ENCODE measurements at places on chromosomes 3 and 15.

DNA sequence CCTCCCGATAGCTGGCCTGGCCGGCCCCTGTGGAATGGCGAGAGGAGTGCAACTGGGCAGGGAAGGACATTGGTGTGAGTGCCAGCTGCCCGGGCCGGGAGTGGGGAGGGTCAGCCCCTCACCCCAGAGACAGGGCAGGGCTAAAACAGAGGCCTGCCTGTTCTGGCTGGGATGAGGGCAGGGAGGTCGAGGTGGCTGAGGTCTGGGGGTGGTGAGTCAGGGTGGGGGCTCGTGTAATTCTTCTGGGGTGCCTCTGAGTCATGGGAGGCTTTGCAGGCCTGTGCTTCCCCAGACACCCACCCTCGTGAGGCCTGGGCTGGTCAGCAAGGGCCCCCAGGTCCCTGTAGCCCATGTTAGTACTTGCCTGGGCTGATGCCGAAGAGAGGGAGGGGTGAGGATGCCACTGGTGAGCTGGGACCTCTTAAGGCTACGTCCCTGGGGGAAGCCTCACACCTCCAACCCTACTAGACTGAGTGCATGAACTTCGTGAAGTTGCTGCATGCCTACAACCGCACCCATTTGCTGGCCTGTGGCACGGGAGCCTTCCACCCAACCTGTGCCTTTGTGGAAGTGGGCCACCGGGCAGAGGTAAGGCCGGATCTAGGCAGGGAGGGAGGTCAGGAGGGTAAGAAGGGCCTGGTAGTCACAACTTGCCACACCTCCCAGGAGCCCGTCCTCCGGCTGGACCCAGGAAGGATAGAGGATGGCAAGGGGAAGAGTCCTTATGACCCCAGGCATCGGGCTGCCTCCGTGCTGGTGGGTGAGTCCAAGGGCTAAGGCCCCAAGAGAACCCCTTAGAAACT lies 1.7 kb downstream of the SEMA3B start:
- no peak for DNase-seq

- DNase-seq: no peak
These were observed 54.9 kb downstream of the EPHA6 start for GRCh38 chr3:96869316-96869715.

- DNase-seq: no peak
These were observed 16.6 kb upstream of the AGTR1 start for GRCh38 chr3:148681080-148681479.

GRCh38 chr15:58738046-58738707 lies 11.3 kb downstream of the ADAM10 start:
- no peak for DNase-seq

- DNase-seq: no peak
These were observed 11.9 kb downstream of the ARIH2 start for GRCh38 chr3:48930590-48930989.

DNA sequence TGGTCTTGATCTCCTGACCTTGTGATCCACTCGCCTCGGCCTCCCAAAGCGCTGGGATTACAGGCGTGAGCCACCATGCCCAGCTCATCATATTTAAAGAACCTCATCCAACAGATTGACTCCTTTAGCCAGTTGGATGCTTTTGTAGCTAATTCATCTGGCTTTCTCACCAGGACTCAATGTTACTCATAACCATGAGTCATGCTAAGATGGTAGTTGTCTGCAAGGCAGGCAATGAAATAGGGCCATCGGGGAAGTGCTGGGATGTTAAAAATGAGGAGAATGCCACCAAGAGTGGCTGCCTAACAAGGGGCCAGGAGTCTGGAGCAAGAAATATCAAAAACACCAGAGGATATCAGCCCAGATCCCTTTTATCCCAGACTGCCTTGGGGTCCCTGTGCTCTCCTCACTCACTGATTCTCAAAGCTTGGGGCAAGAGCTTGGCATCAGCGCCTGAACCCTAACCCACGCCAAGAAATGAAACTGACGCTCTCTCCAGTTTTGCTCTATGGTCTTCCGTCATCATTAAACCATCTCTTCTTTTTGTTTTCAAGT lies 7.4 kb upstream of the PCOLCE2 start:
- DNase-seq: no peak

DNA sequence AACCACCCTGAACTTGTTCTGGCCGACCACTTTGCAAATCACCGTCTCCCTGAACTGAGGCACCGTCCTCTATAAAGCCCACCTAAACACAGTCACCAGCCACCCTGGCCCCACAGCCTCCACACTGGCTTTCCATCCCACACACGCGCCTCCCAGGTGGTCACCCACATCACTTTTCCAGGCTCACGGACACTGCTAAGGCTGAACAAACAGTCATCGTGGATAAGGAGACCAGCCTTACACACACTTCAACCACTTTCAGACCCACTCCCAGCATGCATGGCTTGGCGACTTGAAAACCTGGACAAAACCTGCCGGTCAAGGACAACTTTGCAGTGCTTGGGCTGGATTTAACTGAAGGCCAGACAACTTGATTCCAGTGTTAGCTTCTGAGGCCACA lies 8.4 kb downstream of the CHSY1 start:
- DNase-seq: no peak

DNA sequence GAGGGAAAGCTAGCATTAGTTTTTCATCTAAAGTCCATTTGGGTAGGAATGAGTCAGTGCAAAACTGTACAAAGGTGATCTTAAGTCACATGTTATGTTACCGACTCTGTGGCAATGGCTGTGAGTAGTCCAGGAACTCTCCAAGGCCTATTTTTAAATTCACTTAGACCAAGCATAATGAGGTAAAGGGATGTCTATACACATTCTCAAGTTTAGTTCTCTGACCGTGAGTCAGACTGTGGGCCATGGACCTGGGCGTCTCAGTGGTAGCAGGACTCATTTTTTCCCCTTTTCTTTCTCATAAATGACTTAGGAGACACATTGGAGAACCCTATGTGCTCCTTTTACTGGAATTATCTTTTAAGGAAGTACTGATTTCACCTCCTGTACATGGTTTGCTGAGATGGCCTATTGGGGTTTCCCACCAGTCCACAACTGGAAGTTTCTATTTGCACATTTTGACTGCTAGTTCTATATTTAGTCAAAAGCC lies 488.7 kb upstream of the TPRG1 start:
- no peak for DNase-seq

DNA sequence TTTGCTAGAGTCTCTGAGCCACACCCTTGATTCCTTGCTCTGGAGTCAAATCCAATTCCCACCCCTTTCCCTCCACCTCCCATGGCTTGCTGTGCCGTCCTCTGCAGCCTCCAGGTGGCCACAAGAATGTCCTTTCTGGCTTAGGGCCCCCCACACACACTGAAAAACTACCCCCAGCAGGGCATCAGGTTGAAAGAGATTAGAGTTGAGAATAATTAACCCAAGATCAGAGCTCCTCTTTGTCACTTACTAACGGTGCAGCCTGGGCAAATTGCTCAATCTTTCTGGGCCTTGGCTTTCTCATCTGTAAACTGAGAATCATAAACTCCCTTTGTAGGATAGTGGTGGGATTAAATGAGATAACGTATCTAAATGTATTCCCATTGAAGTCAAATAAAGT lies 78.5 kb downstream of the MRPL46 start:
- DNase-seq: no peak

GRCh38 chr3:197942956-197943556 lies 6.9 kb upstream of the RPL35A start:
- no peak for DNase-seq

- DNase-seq: no peak
These were observed 20.2 kb downstream of the USF3 start for GRCh38 chr3:113676261-113676660.

DNA sequence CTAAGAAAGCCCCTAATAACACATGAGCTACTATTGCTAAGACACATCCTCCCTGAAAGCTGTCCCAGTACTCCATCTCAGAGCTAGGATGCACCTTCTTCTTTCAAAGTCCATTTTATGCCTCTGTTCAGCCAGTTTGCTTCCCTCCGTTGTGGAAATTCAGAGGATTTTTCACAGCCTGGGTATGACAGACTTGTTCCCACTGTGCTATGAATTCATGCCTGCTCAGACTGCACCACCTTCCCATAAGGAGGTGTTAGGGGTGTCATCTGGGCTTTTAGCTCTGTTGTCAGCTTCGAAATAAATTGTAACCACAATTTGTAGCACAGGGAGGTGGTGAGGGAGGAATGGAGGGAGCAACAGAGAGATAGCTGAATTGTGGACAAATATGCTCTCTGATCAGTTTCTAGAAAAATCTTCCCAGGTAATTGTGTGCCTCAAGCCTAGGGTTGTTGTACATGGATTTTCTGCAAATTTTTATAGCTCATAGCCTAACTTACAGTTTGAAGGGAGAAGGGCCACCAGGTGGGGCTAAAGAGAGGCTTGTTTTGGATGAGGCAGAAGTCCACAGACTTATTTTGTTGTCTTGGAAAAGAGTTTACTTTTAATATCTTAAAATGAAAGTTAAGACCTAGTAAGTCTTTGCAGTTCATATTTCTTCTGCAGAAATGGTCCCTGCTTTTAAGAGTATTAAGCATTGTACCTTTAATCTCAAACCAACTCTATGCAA lies 462.0 kb downstream of the PDCD6IP start:
- DNase-seq: no peak

DNA sequence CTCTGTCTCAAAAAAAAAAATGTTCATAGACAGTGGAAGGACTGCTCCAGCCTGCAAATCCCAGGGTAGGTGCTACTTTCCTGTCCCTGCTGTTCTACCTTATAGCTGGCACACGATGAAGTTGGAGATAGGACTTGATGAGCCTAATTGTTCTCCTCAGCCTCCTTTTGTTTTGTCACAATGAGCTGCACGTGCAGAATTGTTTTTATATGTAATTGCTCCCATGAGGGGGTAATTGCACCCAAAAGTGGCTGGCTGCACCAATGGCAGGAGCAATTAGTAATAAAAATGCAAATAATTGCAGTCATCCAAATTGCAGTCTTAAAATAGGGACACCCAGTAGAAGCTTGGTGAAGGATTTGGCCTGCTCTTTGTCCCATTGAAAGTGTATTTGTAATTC lies 63.0 kb upstream of the PFN2 start:
- no peak for DNase-seq

DNA sequence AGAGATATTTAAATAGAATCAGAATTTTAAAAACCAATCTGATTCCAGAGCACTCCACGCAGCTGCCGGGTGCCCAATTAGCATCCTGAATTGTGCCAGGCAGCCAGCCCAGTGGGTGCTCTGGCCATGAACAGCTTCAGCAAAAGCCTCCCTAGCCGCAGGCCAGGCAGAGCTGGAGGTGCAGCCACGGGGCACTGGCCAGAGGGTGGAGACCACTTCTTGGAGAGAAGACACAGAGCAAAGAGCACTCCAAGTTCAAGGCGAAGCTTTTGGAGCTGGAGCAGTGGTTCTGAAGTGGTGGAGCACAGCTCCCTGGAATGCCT lies 475.6 kb upstream of the PROK2 start:
- DNase-seq: no peak

DNA sequence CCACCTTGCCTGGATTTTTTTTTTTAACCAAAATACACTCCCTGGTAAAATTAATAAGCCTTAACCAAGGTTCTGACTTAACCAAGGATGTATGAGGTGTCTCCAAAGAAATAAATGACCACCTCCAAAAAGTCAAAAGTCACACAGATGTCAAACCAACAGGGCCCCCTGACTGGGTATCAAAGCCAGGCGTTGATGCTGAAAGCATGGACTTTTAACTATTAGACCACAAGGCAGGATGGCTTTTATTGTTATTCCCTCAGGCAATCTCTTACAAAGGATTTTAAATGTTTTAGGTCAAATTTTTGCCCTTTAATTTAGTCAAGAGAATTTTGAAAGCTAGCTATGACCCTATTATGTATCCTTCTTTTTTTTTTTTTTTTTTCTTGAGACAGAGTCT lies 60.4 kb downstream of the OSTN start:
- no peak for DNase-seq

- DNase-seq: no peak
These were observed 18.4 kb downstream of the GYG1 start for GRCh38 chr3:149009732-149010131.

- no peak for DNase-seq
These were observed 925.1 kb upstream of the NR2F2 start for GRCh38 chr15:95405447-95405846.

- DNase-seq: no peak
These were observed 9.8 kb upstream of the MEF2A start for GRCh38 chr15:99556011-99556410.

- DNase-seq: no peak
These were observed 1237.9 kb downstream of the ROBO2 start for GRCh38 chr3:78277801-78278200.

GRCh38 chr3:38121832-38122461 lies 15.0 kb downstream of the ACAA1 start:
- no peak for DNase-seq

GRCh38 chr15:67018441-67018840 lies 47.0 kb upstream of the SMAD3 start:
- no peak for DNase-seq

- DNase-seq: no peak
These were observed 25.8 kb upstream of the SCAANT1 start for GRCh38 chr3:63937661-63938651.

GRCh38 chr15:67120839-67121643 lies 55.6 kb downstream of the SMAD3 start:
- DNase-seq: peak; percentile 79

GRCh38 chr15:51323749-51324148 lies 14.6 kb downstream of the CYP19A1 start:
- no peak for DNase-seq

- no peak for DNase-seq
These were observed 28.7 kb downstream of the LRRK1 start for GRCh38 chr15:100947760-100948429.

DNA sequence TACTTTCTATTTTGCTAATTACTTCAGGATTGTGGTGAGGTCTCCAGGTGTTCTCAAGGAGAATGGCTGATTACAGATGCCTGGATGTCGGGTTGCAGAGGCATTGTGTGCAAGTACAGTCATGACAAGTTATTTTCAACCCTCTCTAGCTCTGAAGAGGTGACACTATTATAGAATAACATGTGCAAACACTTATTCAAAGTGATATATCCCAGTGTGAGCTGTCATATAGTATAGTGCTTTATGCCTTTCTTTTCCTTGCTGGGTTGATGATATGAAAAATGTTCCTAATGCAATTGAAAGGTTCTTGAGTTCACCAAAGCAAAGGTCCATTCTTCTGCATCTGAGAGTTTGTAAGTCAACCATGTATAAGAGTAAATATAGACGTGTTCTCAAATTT lies 167.2 kb downstream of the SPATA16 start:
- no peak for DNase-seq

DNA sequence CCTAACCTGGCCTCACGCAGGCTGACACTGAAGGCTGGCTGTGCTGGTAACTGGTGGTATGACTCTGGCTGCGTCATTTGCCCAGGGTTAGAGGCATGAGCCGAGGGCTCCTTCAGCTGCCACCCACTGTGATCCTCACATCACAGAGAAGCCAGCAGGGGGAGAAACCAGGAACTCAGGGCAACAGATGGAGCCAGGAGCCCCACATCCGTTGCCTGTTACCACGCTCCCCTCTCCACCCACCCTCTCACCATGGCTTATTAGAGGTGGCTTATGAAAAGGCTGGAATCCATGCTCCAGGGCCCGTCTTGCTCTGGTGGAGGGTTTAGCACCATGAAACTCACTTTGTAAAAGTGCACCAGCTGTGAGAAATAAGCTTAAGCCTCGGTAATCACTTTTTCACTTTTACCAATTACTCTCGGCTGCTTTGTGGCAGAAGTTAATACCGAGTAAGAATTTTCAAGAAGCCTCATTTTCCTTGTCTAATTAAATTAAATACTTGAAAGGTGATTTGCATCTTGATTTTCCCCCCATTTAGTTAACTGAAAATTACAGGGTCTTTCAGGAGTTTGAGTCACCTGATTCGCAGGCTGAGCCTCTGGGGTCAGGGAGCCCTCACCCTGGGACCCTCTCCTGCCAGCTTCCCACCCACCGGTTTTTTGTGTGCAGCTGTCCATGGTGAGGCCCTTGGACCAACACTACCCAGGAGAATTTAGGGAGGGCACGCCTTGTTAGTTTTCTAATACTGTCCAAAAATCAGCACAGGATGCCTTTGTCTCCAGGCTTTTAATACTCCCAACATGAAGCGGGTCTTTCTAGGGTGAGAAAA lies 60.9 kb downstream of the ASB7 start:
- no peak for DNase-seq

Data from stimulated activated CD8-positive, alpha-beta memory T cell treated with anti-CD3 and anti-CD28 coated beads, Interleukin-7, amount 100 ng/mL, for 1 hour (primary cell).